Activated naive CD8-positive, alpha-beta T cell treated with anti-CD3 and anti-CD28 coated beads, Interleukin-2, amount 50 U/mL, for 24 hours (primary cell): ENCODE measurements at places on chromosomes 6 and 20.
A peak's percentile ranks its signal among the peaks of the same experiment; 100 is the strongest.

DNA sequence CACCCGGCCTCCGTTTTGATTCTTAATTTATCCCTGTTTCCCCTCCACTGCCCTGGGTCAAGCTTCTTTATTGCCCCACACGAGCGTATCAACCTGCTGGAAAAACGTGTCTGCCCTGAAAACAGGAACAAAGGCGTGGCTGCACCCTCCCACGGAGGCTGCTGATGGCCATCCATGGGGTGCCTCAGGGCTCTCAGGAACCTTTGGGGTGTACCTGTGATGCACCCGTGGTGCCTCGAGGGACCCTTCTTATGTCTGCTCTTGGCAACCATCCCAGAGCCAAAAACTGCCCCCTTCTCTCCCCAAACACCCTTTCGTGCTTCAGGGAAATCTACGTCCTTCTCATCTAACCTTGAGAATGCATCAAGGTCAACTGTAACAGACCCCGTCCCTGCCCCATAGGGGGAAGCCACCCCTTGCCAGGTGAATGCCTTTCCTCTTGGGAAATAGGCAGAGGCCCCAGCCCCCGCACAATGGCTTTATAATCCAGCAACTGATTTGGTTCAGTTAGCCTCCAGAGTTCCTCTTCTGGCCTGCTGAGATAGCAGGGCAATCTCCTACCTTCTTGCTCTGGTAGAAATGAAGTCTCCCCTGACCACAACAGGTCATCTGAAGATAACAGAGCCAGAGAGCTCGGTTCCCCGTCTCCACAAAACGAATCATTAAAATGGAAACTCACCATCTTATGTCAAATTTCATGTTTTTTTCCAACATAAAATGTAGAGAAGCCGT is 29.4 kb downstream of the PSMG4 start:
- DNase-seq, result no peak

DNA sequence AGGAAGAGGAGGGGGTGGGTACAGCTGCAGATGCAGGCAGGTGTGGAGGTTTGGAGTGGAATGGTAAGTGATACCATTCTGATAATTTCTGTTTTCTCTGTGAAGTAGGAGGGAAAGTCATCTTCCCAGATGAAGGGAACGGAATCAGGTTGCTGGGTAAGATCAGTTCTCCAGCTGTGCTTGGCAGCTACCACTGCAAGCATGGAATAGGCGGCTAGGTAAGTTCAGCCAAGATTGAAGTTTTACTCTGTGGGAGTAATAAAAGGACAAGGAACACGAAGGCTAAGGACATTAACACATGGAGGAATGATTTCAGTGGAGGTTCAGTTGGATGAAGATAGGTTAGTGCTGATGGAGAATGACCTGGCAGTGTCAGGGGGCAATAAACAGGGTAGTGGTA is 128.3 kb downstream of the CARMIL1 start:
- DNase-seq, result no peak

GRCh38 chr6:135707426-135707825 is 144.1 kb upstream of the PDE7B start:
- no peak for DNase-seq

DNA sequence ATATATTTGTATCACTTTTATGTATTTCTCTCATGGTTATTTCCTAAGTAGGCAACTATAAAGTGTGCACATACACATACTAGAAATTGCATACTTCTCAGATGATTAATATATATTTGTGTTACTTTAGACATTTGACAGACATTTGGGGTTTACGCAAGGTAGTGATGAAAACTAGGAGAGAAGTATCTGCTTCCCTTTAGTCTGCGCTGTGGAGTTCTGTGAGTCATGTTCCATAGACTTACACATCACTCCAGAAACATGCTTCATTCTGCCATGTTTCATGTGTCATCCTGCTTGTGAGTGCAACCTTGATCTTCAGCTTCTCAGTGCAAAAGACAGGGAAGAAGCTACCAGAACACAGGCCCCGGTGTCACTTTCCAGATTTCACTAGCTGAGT is 200.7 kb upstream of the BMP2 start:
- no peak for DNase-seq

- DNase-seq, result no peak
These were observed 33.3 kb downstream of the ORC3 start for GRCh38 chr6:87623248-87623647.

- DNase-seq, result peak; percentile 3
These were observed 46.4 kb downstream of the IMPG1 start for GRCh38 chr6:76026101-76026500.

DNA sequence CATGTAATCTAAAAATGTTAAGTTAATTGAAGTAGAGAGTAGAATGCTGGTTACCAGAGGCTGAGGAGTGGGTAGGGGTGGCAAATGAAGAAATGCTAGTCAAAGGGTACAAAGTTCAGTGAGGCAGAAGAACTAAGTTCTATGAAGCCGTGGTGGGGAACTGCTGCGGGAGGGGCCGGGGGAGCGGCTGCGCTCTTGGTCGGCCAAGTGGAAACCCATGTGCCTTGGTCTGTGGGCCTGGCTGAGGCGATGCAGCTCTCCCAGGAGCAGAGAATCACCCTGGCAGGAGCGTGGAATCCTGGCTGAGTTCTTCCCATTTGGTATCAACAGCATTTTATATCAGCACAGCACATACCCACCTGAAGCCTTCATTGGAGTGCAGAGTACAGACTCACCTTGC is 22.3 kb downstream of the TTLL2 start:
- DNase-seq, result no peak

DNA sequence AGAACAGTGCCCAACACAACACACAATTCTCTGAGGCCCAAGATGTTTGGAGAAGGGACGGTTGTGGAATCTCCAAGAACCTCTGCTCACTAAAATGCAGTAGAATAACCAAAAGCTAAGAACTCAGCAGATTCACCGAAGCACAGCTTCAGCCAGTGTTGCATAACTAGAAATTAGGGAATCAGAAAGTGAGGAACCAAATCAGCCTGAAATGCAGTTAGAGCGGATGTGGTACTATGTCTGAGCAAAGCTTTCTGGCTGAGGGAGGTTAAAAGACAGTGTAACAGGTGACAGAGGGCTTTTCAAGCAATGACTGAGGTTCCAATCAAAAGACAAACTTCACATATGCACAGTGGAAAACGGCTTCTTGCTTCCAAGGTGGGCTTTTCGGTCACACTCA is 197.9 kb upstream of the KCNK16 start:
- DNase-seq, result no peak

GRCh38 chr6:158999154-158999665 is 792 bp downstream of the RSPH3 start:
- no peak for DNase-seq

- no peak for DNase-seq
These were observed 29.2 kb downstream of the OSBPL2 start for GRCh38 chr20:62267543-62267942.

GRCh38 chr6:166572370-166573261 is 13.9 kb downstream of the RAMACL start:
- DNase-seq, result no peak

GRCh38 chr6:2938004-2938631 is 33.2 kb downstream of the SERPINB6 start:
- DNase-seq, result no peak

- DNase-seq, result no peak
These were observed 39.1 kb downstream of the MCM8 start for GRCh38 chr20:5989539-5989938.

- DNase-seq, result no peak
These were observed 171.0 kb upstream of the PRND start for GRCh38 chr20:4550740-4551139.

GRCh38 chr6:30724906-30725667 is 4.9 kb downstream of the TUBB start:
- DNase-seq, result no peak

DNA sequence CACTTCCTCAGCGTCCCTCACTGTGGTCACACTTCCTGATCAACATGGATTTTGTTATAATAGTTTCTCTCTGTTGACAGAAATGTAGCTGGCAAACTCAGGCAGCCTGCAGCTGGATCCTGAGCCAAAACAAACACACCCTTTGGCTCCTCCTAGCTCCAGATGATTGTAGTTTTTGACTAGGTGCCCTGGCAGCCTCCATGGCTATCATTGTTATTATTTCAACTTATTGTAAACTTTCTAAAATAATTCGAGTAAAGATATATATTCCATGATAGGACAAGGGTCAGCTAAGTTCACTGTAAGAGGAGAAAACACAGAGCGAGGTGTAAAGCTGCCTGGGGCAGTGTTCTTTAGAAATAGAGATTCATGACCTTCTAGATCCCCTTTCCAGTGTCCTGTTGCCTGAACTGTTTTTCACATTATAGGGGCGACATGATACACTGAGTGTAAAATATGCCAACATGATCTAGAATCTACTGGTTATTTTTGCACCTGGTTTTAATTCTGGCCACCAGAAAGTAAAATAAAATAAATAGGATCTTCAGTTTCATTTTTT is 98.2 kb upstream of the HDGFL1 start:
- no peak for DNase-seq

DNA sequence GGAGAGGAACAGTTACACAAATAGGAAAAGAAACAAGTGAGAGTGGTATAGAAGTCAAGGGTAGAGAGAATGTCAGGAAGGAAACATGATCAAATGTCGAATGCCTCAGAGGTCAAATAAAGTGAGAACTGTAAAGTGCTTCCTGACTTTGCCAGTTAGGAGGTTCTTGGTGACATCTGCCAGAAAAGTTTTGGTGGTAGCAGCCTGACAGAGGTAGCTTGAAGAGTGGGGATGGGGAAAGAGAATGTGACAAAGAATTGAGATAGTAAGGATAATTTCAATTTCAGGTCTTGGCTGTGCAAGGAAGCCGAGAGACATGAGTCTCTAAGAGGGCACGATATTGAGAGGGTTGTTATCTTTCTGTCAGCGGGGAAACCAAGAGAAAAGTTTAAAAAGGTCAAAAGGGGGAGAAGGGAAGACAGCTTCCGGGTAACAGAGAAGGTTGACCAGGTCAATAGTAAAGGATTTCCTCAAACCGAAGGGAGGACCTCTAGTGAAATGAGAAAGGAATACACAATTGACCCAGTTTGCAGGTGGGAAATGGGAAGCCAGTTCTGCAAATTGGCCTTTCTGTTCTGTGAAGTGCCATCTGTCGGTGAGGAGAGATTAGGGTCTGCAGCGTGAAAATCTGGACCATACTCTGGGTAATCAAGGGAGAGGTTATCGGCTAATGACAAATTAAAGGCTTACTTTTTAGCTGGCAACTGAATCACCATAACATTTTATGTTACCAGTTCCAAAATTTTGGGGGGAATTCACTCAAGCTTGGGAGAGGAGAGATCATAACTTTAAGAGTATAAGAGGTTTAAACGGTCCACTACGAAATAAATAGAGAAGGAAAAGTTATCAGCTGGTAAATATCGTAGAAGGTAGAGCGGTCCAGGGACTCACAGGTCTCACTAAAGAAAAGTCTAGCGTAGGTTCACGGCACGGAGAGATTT is 973 bp upstream of the BRD2 start:
- peak; percentile 38 for DNase-seq
